ENCODE measurements at places on chromosomes 4 and X.

- DNase-seq = no peak
These were observed 306.8 kb upstream of the FAM241A start for GRCh38 chr4:111838406-111838930.

- DNase-seq = no peak
These were observed 4.4 kb upstream of the HAND2 start for GRCh38 chr4:173534434-173534833.

DNA sequence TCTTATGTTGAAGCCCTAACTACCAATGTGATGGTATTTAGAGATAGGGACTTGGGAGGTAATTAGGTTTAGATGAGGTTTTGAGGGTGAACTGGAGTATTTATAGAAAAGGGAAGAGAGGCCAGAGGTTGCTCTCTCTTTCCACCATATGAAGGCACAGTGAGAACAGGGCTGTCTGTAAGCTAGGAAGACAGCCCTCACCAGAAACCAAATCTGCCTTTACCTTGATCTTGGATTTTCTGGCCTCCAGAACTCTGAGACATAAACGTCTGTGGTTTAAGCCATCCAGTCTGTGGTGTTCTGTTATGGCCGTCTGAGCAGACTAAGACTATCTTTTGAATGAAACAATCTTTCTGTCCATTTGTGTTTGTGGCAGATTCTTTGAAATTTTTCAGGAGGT is 223.7 kb downstream of the PDHA2 start:
- no peak for DNase-seq

DNA sequence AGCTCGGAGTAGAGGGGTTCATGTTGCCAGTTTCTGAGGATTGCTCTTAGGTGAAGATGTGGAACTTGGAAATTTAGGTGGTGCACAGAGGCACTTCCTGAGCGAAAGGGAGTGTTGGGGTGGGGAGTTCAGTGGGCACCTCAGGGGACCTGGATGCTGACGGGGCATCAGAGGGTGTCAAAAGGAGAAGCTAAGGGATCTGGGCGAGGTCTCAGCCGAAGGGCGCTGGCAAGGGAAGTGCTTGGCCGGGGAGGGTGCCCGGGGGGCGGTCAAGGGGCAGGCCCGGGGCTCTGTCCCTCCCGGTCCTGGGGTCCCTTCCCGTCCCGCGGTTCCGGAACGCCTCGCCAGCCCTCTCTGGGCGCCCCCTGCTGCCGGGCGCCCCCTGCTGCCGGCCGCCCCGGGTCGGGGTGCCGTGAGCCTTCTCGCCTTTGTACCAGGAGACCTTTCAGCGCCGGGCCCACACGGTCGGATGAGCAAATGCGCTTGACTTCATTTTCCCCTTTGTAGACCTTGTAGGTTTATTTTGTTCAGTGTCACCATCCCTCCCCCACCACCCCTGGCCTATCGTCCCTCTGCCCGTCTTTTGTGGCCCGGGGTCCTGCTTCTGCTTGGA is 3.0 kb upstream of the PHOX2B start:
- no peak for DNase-seq

GRCh38 chrX:130051176-130051845 is 59.0 kb downstream of the ELF4 start:
- no peak for DNase-seq

DNA sequence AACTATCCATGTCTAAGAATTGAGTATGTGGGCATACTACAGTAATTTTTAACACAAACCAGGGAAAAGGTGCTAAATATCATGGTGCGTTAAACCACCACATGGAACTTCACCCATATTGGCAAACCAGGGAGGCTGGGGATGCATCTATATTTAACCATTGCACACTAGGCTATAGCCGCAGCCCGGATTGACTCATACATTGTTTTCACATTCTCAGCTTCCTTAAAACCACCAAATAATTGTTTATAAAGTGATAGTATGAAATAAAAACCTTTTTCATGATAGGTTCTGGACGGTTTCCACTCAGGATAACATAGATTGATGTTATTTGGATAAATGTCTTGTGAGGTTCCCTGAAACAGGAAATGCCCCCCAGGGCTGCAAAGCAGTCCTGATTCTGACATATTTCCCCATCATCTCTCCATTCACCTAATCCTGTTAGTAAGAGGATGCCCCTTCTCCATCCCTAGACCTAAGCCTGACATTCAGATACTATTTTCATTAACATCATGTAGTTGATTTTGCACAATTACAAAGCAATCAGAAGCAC is 7.9 kb downstream of the COL25A1 start:
- DNase-seq = no peak

DNA sequence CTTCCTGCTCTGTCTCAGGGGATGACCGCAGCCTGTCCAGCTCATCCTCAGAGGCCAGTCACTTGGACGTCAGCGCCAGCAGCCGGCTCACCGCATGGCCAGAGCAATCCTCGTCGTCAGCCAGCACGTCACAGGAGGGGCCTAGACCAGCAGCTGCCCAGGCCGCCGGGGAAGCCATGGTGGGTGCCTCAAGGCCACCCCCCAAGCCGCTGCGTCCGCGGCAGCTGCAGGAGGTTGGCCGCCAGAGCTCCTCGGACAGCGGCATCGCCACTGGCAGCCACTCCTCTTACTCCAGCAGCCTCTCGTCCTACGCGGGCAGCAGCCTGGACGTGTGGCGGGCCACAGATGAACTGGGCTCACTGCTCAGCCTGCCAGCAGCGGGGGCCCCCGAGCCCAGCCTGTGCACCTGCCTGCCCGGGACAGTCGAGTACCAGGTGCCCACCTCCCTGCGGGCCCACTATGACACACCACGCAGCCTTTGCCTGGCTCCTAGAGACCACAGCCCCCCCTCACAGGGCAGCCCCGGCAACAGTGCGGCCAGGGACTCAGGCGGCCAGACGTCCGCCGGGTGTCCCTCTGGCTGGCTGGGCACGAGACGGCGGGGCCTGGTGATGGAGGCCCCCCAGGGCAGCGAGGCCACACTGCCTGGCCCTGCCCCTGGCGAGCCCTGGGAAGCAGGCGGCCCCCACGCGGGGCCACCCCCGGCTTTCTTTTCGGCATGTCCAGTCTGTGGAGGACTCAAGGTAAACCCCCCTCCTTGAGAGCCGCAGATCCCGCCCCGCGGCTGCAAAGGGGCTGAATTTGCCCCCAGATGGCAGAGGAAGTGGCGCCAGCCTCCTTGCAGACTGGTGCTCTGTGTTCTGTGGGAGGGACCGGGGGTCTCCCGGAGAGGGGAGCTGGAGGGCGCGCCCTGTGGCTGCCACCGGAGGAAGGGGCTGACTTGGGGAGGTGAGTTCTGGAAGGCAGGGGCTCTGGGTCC is 29.9 kb downstream of the DOK7 start:
- no peak for DNase-seq

DNA sequence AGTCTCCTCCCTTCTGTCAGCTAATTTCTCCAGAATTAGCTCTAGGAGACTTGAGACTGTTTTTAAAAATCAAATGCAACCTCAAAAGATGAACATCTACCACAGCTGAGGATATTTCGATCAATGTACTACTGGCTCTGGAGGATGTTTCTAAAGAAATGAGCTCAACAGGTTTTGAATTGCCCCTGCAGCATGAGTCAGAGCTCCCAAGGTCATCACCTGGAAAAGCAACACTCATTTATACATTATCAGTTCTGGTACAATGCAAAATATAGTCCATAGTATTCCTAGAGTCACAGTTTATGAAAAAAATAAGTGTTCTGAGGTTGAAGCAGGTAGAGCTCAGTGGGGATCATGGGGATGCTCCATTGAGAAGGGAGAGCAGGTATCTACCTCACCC is 50.8 kb upstream of the MCF2 start:
- no peak for DNase-seq

DNA sequence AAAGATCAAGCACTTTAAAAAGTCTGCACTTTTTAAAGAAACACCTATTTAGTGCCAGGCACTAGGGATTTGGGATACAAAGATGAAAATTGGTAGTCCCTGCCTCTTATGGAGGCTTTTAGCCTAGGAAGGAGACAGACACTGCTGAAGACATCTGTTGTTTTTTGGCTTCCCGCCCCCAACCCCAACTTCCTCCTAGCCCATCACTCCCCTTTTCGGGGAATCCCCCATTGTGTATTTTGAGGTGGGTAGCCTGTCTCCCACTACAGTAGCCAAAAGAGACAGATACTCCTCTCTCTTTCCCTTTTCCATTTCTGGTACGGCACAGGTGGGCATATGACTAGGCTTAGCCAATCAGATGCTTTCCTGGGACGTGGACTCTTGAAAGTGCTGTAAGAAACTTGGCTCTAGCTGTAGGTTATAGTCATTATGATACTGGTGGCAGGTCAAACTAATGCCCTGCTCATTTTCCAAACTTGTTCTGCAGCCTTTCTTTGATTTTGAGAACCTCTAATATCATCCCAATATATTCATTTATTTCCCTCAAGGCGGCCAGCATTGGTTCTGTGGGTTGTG is 194.6 kb upstream of the RBPJ start:
- no peak for DNase-seq

DNA sequence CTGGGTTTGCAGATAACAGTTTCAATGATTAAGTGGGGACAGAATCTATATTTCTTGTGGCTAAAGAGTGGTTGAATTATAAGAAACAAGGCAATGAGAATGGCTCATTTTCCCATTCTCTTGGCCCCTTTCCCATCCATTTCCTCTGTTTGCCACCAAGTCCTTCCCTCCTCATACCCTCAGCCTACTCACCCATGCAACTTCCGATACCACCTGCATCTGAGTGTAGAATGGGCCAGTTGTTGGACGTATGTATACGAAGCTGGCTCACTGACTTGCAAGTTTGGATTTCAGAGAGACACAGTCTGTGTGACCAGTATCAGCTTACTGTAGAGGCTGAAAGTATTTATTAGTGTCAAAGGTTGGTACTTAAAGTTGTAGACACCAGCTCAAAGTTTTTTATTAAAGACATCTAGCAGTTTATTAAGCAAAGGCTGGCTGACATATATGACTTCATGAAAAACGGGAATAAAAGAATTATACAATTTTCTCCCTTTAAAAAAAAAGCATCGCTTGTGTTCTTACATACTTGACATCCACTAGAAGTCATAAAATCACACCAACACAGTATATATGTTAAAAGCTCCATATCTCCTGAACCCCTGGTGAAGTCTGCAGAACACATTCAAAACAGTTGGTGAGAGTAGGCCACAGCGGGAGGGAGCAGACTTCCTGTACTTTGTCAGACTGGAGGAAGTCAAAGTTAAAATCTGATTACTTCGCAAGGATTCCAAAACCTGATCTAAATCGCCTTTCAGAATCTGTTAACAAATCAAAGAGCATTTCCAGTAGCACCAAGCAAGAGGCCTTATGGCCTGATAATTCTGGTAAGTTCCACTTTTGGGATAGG is 22.4 kb upstream of the STIM2 start:
- no peak for DNase-seq

DNA sequence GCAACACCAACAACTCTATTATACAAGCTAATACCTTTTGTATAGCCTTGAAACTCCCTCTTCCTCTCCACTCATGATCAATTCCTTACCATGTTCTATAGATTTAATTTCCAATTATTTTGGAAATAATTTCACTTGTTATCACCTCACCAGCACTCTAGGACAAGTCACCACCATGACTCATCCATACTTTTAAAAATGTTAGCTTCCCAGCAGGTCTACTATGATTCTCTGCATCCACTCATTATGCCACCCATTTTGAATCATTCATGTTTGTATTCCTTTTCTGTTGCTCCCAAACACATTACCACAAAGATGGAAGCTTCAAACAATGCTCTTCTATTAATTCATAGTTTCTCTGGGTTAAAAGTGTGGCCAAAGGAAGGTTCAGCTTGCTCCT is 469.6 kb downstream of the PDGFC start:
- no peak for DNase-seq

- DNase-seq = no peak
These were observed 1.8 kb downstream of the PROM1 start for GRCh38 chr4:16082041-16082425.

GRCh38 chr4:107600983-107601382 is 119.1 kb downstream of the PAPSS1 start:
- DNase-seq = no peak

GRCh38 chrX:153412746-153413720 is 1.8 kb downstream of the ZFP92 start:
- DNase-seq = no peak
